Fibroblast of skin of right quadriceps (primary cell): ENCODE measurements at places on chromosomes 1 and 21.

DNA sequence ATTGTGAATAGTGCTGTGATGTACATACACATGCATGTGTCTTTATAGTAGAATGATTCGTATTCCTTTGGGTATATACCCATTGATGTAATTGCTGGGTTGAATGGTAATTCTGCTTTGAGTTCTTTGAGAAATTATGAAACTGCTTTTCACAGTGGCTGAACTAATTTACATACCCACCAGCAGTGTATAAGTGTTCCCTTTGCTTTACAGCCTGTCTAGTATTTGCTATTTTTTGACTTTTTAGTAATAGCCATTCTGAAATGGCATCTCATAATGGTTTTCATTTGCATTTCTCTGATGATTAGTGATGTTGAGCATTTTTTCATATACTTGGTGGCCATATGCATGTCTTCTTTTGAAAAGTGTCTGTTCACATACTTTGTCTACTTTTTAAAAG, 54.5 kb upstream of the FAM78B start:
- DNase-seq, result no peak

DNA sequence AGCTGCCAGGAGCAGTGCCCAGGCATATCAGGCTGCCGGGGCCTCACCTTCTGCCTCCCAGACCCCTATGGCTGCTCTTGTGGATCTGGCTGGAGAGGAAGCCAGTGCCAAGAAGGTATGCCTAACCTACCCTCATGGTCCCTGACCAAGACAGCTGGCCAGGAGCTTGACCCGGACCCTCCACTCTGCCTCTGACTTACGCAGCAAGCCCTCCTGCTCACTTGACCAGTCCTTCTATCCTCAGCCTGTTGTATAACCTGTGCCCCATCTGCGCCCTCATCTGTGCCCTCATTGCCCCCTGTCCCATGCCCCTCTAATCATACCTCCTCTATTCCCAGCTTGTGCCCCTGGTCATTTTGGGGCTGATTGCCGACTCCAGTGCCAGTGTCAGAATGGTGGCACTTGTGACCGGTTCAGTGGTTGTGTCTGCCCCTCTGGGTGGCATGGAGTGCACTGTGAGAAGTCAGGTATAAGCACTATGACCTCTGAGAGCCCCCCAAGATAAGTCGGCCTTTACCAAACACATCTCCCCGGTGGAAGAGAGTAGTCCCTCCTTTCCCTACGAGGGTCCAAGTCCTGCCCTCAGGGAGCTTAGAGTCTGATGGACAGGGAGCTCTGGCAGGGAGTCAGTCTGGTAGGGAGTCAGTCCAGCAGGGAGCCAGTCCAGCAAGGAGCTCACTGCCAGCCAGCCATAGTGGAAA, 6.8 kb downstream of the TIE1 start:
- no peak for DNase-seq

GRCh38 chr1:20266141-20266540, 24.5 kb upstream of the VWA5B1 start:
- peak; percentile 17 for DNase-seq

GRCh38 chr1:70247768-70248167, 26.6 kb downstream of the SRSF11 start:
- no peak for DNase-seq

DNA sequence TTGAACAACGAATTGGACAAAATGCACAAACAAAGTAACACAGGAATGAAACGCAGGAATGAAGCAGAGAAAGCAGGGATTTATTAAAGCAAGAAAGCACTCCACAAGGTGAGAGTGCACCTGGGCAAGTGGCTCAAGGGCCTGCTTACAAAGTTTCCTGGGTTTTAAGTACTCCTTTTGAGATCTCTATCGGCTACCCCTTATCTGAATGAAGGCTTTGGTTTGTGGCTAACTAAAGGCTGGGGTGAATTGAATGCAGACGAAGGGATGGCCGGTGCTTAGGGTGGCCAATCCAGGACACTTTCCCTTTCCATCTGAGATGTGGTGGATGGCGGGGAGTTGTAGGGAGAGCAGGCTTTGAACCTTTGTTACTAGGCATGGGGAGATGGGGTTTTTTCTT, 151.4 kb upstream of the KIAA0040 start:
- no peak for DNase-seq

- DNase-seq, result no peak
Observed at GRCh38 chr1:208106218-208106617, 138.0 kb downstream of the PLXNA2 start.

- DNase-seq, result no peak
Observed at GRCh38 chr1:166855558-166855957, 16.3 kb downstream of the POGK start.

DNA sequence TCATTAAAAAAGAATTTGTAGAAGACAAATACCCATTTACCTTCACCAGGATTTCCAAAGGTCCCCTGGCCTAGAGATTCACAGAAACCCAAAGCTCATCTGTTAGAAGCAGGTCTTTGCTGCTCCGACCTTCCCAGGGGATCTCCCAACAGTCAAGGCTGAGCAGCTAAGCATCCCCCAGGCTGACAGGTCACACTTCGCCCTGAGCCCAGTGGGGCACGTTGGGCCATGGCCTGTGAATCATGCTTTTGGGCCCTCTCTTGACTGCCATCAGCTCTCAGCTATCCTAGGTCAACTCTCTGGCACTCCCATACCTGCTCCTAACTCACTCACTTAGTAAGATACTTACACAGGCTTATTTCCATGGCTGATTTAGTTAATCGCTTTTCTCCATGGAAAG, 157.7 kb downstream of the DSCAM start:
- DNase-seq, result no peak

GRCh38 chr1:222288053-222288452, 259.9 kb downstream of the HHIPL2 start:
- peak; percentile 26 for DNase-seq

DNA sequence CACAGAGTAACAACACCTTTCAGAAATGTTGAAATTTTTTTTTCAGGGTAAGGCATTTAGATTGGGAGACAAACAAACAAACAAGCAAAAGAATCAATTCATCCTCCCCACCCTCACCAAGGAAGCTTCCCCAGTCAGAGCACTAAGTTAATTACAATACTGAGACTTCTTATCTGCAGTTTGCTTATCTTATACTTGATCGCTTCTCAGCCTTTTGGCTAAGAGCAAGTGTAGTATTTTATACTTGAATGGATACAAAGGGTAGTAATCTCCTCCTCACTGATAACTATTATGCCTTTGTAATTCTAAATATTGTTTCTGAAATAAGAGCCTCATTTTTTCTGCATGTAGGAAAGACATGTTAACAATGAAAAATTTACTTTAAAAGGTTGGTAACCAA, 54.4 kb downstream of the ADAMTS5 start:
- no peak for DNase-seq

DNA sequence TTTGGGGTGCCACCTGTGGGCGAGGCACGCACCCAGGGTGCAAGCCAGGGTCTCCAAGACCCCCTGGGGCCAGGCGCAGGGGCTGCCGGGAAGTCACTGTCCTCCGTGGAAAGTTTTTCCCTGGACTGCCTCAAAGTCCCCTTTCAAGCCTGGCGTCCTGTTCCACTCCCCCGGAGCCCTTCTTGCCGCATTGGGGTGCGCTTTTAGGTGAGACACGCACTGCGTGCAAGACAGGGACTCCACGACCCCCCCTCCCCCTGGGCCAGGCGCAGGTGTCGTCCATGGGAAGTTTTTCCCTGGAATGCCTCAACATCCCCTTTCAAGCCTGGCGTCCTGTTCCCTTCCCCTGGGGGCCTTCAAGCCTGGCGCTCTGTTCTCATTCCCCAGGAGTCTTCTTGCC, 137.1 kb downstream of the LIPI start:
- no peak for DNase-seq

DNA sequence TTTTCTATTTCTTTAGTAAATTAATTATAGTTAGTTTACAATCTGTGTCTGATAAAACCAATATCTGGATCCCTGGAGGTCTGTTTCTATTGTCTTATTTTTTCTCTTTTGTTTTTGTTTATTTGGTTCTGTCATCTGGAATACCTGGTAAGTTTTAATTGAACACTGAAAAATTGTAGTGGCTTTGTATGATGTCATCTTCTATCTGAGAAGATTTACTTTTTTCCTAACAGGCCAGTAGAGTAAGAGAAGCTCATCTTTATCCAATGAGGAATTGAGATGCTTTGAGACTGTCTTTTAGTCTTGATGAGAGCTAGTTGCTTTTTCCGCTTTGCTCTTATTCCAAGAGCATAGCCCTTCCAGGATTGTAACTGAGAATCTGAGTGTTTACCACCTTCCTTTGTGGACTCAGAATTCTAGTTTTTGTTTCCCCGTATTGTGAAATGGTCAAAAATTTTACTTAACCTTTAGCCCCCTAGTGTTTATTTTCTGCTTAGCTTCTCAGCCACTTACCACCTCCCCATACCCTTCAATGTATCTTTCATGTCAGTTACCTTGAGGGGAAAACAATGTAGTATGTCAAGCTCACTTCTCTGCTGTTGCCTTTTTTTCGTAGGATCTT, 25.0 kb downstream of the PTGFRN start:
- no peak for DNase-seq
